ENCODE measurements at places on chromosomes 16 and 17. TPM values are rescaled to one million over a fixed set of nuclear protein-coding genes. Genes with fewer than 3 reads are reported as not detected.

The SSTR5 gene
- total RNA-seq: not detected

The SERPINF2 gene
- total RNA-seq: 0.18 TPM

The KRT26 gene
- total RNA-seq: not detected

DNA sequence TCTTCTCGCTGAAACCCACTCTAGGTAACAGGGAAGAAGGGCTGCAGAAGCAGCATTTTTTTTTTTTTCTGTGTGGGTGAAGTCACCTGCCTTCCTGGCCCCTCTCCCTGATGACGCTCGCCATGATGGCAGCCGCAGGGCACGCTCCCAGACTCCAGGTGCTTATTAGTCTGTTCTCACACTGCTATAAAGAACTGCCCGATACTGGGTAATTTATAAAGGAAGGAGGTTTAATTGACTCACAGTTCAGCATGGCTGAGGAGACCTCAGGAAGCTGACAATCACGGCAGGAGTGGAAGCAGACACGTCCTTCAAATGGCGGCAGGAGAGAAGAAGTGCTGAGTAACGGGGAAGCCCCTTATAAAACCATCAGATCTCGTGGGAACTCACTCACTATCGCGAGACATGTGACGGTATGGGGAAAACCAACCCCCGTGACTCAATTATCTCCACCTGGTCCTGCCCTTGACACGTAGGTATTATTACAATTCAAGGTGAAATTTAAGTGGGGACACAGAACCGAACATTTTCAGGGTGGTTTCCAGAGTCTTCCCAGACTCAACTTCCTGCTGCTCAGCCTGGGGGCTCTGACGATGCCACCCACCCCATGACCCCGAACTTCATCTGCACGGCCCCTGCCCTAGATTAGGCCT, 34.9 kb upstream of the NLRP1 start:
- DNase-seq: no peak

DNA sequence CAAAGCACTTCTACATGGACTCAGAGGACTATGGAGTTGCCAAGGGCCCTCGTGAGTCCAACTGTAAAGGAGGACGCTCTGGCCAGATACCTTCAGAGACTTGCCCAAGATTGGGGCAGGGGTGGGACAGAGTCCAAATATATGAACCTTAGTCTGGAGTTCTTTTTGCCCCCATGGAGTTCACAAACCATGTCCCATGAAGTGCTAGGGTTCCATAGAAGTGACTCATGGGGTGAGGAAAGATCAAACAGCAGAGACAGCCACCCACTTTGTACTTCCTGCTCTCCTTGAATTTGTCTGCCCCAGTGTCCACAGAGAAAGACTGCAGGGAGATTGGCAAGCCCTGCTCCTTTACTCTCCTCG, 29.0 kb downstream of the SRL start:
- no peak for DNase-seq

- no peak for DNase-seq
These were observed 25.9 kb downstream of the RNF43 start for GRCh38 chr17:58391302-58391984.
